ENCODE measurements at places on chromosomes 3 and 15.

GRCh38 chr15:77487469-77487842 lies 66.8 kb downstream of the HMG20A start:
- DNase-seq = no peak

DNA sequence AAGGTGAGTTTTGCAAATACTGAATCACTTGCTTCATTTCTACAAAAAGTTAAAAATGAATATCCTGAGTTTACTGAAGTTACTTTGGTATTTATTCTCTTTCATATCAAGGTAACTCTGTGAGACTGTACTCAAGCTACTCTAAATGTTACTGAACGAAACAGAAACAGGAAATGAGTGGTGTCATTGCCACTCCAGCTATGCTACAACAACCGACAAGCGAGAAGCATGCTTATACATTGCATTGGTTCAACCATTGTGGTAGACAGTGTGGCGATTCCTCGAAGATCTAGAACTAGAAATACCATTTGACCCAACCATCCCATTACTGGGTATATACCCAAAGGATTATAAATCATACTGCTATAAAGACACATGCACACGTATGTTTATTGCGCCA lies 313.2 kb upstream of the THBS1 start:
- DNase-seq = no peak

GRCh38 chr3:53624061-53624857 lies 129.8 kb downstream of the CACNA1D start:
- DNase-seq = no peak

- no peak for DNase-seq
These were observed 28.6 kb upstream of the MOBP start for GRCh38 chr3:39438880-39439279.

GRCh38 chr15:94293411-94294402 lies 62.3 kb downstream of the MCTP2 start:
- DNase-seq = no peak

GRCh38 chr3:192422321-192422996 lies 304.9 kb downstream of the FGF12 start:
- DNase-seq = no peak

DNA sequence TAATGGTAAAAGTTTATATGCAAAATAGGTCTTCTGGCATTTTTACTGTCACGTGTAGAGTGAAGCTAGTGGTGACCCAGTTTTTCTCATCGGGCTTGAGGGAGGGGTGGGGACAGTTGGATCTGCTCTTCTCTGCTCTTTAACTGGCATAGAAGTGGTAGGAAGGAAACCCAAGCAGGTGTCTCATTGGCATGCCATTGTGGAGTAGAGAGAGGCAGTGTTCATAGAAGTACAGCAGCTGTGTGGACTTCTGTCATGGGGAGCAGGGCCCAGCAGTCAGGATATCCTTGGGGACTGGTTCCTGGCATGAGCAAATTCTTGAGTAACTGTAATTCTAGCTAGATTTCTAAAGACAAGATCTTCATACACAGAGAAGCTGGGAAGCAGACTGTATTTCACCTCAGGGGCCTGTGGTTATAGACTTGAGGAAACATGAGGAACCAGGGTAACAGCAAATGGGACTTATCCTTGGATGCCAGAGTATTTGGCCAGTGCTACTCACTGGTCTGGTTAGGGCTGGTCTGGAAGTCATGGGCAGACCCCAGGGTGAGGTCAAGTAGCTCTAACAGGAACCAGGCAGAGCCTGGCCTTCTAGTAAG lies 42.9 kb downstream of the CDIN1 start:
- DNase-seq = no peak

DNA sequence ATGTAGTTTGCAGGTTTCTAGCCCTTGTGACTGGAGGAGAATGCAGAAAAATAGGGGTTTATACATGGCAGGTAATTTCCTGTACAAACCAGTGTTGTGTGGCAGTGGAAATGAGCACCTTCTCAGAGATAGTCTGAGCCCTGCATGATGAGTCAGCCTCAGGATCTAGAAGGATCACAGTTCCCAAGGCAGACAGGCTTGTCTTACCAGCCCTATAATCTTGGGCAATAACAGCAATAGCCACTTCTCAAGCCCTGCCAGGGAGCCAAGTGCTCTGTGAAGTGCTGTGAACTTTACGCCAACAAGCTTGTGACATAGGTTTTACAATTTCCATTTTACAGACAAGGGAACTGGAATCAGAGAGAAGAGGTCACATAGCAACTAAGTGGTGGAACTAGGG lies 89.4 kb downstream of the CD47 start:
- DNase-seq = no peak

DNA sequence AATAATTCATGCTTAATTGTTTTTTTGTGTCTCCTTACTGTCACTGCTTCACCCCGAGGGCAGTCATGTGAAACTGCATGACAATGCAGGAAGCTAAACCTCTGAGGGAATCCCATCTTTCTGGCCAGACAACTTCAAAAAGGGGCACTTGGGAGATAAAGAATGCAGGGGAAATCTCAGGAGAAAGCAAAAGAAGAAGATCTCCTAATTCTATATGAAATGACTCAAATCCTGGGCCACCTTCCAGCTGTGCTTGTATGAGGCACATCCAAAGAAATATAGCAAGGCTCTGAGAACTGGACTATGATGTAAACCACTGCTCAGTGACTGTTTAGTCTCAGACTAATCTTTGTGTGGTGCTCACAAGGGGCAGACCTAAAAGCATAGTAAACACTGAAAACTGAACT lies 22.6 kb upstream of the UMPS start:
- DNase-seq = no peak

DNA sequence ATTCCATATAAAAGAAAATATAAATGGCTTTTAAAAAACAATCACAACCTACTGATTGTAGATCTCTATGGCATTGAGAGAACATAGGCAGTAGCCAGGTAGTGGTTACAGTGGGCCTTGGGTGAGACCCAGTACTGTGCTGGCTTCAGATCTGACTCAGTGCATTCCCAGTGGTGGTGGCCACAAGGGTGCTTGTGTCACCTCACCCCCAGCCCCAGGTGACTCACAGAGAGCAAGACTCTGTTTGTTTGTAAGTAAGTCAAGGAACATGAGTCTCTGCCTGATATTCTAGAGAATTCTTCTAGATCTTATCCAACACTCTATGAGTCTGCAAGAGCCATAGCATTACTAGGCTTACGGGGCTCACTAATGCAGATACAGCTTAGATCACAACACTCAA lies 118.8 kb upstream of the AZI2 start:
- no peak for DNase-seq

- DNase-seq = no peak
These were observed 55.9 kb downstream of the PGPEP1L start for GRCh38 chr15:98951493-98952320.

DNA sequence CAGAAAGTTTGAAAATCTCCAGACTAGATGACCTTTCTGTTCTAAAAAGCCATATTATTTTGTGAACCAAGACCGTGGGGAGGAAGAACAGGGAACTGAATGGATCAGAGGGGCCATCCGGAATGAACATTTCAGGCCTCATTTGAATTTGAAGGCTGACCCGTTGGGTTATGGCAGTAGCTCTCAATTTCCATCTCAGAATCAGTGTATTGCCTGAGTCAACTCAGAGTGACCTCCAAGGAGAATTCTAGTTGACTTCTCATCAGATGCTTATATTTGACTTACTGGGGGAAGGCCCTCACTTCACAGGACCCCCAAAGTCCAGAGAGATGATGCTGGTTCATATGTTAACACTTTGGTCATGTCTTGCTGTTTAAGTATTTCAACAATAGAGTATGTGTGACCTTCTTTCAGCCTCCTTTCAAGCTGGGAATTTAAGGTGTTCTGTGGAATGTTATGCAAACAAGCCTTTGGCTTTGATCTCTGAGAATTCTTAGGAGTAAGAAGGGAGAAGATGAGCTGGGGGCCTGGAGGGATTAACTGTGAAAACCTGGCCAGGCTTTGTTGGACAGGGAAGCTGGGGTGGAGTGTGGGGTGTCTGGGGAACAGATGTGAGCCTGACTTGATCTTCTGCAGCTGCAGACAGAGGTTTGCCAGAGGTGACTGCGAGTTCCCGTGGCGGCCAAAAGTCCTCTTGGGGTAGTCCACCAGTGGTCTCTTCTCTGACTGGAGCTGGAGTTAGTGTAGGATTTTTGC lies 111.2 kb upstream of the RGMA start:
- no peak for DNase-seq

DNA sequence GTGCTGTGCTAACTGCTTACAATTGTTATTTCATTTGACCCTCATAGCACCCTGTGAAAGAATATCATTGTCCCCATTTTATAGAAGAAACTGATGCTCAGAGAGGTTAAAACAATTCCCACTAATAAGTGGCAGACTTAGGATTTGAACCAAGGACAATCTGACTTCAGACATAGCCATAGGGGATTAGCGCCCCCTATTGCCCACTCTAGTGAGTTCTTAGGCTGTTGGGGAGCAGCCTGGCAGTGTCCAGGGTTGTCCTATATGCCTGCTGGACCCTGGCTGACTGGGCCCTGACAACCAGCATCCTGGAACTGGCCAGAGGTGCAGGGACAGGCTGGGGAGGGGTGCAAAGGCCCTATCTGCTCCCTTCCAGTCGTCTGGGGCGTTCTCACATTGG lies 15.4 kb downstream of the DPH3 start:
- DNase-seq = no peak

DNA sequence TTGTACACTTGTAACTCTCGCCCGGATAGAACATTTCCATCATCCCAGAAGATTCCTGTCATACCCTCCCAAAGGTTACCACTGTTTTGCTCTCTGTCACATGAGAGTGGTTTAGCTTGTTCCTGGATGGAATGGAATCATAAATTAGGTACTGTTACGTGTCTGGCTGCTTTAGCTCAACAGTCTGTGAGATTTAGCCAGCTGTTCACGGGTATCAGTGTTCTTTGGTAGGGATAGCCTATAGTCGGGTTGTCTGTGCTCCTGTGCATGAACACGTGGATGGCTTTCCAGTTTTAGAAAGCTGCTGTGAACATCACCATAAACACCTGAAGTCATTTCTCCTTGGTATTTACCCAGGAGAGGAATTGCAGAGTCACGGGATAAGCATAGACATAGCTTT lies 58.2 kb upstream of the NR2C2 start:
- no peak for DNase-seq

- no peak for DNase-seq
These were observed 42.1 kb upstream of the SLC6A6 start for GRCh38 chr3:14360123-14360881.

- peak; percentile 74 for DNase-seq
These were observed at the start of gene ADAMTS9 for GRCh38 chr3:64687781-64688604. ADAMTS9 (minus strand) TSS chr3:64688000; CDS start chr3:64687657, 343 bp downstream.

DNA sequence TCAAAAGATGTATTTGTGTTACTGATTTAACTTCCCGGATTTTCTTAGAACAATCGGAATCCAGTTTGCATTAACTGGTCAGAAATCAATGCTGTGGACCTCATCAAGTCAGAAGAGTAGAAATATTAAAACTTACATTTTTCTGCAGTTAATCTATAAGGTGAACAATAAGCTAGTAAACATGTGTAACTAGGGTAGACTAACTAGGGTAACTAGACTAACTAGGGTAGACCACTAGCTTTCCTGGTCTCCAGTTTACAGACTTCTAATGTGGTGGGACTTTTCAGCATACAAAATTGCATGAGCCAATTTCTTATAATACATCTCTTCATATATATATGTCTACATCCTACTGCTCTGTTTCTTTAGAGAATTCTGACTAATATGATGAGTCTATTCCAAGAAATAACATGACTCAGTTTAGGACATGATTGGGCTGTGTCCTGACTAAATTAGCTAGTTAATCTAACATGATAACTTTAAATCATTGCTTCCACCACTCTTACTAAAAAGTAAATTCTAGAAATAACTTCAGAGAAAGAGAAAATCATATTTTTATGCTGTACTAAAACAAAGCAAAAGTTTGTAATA lies 5.3 kb downstream of the PLSCR2 start:
- no peak for DNase-seq

GRCh38 chr15:68230157-68231100 lies 901 bp upstream of the CLN6 start:
- no peak for DNase-seq

DNA sequence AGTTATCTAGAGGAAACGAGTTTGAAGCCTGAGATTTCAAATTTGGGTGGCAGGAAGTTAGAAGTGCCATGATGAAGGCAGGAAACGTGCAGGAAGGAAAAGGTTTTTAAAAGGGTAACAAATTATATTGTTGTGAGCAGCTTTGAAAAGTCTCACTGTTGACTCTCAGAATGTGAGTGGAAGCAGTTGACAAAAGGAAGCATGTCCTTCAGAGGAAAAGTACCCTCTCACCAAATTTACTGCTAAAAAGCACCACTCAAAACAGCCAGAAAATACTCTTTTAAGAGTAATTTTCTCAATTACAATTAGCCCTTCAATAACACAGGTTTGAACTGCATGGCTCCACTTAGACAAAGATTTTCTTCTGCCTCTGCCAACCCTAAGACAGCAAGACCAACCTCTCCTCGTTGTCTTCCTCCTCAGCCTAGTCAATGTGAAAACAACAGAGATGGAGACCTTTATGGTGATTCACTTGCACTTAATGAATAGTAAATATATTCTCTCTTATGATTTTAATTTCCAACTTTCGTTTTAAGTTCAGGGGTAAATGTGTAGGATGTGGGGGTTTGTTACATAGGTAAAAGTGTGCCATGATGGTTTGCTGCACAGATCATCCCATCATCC lies 117.1 kb upstream of the LIPC start:
- DNase-seq = no peak

DNA sequence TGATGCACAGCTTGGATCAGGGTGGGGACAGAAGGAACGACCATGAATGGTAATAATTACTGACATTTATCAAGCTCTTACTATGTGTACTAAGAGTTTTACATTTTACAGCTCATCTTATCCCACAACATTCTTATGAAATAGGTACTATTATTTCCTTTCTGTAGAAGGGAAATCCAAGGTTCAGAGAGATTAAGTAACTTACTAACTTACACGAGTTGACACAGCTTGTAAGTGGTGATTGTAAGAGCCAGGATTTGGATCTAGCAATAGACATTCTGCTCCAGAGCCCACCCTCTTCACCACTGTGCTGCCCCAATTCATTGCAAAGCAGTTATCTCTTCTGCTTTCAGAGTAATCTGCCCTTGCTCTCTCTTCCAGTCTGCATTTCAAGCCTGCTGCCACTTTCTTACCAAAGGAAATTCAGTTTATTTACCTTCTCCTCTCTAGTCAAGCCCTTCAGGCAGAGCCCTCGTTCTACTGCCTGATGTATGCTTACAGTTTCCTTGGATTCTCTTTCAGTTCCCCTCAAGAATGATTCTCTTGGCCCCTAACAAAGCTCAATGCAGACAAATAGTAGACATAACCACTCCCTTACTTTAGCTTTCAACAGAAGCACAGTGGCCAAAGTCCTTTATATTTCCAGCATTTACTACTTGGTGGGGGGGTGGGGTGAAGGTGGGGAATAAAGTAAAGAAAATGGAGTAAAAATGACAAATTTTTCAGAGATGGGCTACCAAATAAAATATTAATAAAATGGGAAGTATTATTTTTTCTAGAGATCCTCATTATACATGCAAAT lies 65.8 kb downstream of the ATP8B4 start:
- no peak for DNase-seq

DNA sequence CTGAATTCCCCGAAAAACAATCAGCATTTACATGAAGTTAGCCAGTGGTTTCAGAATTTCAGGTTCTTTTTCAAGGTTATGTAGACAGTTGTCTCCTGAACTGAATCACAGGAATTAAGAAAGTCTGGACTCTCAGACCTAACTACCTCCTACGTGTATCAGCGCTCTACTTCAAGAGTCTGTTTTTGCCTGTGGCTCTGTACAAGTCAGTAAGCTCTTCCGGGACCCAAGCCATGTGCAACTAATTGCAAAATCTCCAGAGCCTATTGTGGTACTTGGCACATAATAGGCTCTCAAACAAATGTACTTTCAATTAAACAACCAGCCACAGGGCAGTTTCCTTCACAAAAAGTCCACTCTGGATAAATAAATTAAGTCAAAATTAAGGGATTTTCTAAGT lies 414.2 kb downstream of the PDCD6IP start:
- DNase-seq = peak; percentile 16

GRCh38 chr3:73734211-73735089 lies 109.7 kb upstream of the PDZRN3 start:
- peak; percentile 34 for DNase-seq

Measured in retina (tissue), 1 donor.